ENCODE measurements at places on chromosomes 1 and 21. TPM values are rescaled to one million over a fixed set of nuclear protein-coding genes. Genes with fewer than 3 reads are reported as not detected.

DNA sequence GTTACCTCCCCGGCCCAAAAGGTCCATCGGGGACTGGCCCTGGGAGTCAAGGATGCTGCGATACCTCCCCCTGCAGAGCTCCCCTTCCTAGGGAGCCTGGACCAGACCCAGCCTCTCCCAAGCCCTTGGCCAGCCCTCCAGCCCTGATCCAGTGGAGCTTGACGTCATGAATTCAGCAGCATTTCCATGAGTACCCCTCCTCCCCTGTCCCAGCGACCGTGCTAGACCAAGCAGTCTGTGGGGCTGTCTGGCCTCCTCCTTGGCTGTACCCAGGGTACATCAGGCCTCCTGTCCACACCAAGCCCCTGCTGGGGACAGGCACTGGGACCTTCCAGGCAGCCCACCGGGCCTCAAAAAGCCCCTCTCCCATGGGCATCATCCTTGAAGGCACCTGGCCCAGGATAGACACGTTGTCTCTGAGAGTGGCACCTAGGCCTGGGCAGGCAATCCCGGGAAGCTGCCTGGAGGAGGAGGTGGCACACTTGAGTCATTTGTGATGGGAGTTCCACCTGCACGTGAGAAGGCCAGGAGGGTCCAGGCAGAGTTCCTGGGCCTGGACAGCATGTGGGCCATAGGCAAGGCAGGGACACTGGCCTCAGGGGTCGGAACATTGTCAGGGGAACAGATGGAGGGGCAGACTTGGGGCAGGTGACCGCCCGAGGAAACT is 46.4 kb downstream of the WNT9A start:
- peak; percentile 18 for DNase-seq

DNA sequence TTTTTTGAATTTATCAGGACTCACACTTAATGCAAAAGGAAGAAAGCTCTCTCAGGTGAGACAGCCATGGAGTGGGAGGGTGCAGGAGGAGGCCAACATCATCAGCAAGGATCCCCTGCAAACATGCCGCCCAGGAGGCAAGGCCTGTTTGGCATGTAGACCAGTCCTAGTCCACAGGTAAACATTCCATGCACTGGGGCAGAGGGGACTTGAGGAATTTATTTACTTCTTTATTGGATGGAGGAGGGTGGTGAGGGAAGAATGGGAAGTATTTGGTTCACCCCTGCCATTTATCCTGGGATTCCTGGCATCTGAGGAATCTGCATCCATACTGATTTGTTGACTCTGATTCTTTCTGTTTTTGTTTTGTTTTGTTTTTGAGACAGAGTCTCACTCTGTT is 1.5 kb upstream of the UQCRHL start:
- no peak for DNase-seq

- no peak for DNase-seq
Measured at GRCh38 chr1:205584732-205585131, 47.1 kb downstream of the ELK4 start.

DNA sequence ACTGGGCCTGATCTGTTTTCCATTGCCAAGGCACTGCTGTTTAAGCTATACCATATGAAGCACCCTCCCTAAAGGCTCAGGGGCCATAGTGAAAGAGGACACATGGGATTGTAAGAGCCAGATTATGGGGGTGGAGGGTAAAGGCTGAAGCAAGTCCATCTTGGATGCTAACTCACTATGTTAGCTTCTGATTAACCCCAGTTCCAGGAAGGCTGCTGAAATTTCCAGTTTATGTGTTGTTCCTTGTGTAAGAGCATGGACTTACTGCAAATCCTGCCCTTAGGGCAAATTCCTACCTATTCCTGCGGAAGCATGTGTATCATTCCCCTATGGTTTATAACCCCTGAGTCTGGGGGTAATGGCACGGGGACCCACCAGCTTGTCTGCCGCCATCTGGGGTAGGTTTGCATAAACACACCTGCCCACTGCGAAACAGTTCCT is 91.8 kb upstream of the SERBP1 start:
- DNase-seq, result no peak

Gene CA6
- total RNA-seq, result not detected

DNA sequence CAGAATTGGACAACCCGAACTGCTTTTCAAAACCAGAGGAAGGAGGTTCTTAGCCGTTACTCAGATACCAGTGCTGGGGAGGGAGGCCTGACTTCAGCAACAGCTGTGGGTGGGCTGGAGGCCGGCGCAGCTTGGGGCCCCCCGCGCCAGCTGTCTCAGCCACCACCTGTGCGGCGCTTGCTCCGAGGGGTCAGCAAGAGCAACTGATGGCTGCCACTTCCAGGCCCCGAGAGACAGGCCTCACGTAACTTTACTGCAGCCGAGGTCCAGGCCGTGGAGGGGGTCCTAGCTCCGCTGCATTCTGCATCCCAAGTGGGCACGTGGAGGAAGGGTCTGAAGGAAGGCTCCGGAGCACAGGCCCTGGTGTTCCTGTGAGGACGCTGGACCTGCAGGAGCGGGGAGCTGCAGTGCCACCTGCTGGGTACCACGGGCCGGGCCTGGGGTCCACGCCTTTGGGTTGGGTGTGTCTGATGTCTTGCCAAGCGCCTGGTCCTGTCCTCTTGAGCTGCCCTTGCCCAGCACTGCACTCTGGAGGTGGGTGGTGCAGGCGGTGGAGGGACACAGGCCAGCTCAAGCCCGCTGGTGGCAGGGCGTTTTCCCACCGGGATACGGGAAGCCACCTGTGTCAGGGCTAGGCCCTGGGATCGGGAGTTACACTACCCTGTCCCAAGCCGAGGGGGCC is 9.8 kb downstream of the THAP3 start:
- peak; percentile 68 for DNase-seq

- peak; percentile 14 for DNase-seq
Measured at GRCh38 chr21:42547001-42547905, 33.6 kb downstream of the SLC37A1 start.

GRCh38 chr1:15786581-15786980 is 20.9 kb downstream of the UQCRHL start:
- no peak for DNase-seq

DNA sequence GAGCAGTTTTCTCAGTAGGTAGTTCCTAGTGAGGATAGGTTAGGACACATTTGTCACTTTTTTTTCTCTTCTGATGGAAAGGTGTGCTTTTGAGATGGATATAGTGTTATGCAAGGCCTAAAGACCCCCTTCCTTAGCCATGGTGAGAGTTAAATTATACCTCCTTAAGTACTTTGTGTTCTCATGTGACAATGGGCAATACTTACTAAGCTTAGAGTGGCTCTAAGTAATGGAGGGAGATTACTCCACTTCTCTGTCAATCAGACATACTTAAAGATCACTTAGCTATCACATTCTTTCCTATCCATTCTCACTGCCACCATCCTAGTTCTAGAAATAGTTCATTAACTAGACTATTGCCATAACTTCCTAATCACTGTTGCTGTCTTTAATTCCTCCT is 265.6 kb downstream of the PBX1 start:
- no peak for DNase-seq

Gene RGSL1
- total RNA-seq, result not detected
